Endothelial cell of umbilical vein (primary cell): ENCODE measurements at places on chromosomes 11 and 22. TPM values are rescaled to one million over a fixed set of nuclear protein-coding genes. Genes with fewer than 3 reads are reported as not detected.

Gene DSCAML1
- total RNA-seq, result not detected in 2 replicates

Gene INS
- total RNA-seq, result not detected in 2 replicates

Gene TBCEL
- total RNA-seq, result 19.5 and 19.7 TPM in 2 replicates

Gene MS4A8
- total RNA-seq, result not detected in 2 replicates

Gene DNAJB7
- total RNA-seq, result not detected in 2 replicates

Gene TMEM191C
- total RNA-seq, result 1.2 and 1.5 TPM in 2 replicates

Gene MS4A12
- not detected in 2 replicates for total RNA-seq

Gene SLC43A3
- 68.9 and 89.4 TPM in 2 replicates for total RNA-seq

Gene C11orf68
- total RNA-seq, result 32.8 and 35.6 TPM in 2 replicates

Gene C11orf52
- total RNA-seq, result 0.31 and 0.99 TPM in 2 replicates

Gene GAL3ST3
- not detected in 2 replicates for total RNA-seq

Gene CTSF
- 11.0 and 14.4 TPM in 2 replicates for total RNA-seq
